ENCODE measurements at places on chromosomes 4 and X. TPM values are rescaled to one million over a fixed set of nuclear protein-coding genes. Genes with fewer than 3 reads are reported as not detected.

DNA sequence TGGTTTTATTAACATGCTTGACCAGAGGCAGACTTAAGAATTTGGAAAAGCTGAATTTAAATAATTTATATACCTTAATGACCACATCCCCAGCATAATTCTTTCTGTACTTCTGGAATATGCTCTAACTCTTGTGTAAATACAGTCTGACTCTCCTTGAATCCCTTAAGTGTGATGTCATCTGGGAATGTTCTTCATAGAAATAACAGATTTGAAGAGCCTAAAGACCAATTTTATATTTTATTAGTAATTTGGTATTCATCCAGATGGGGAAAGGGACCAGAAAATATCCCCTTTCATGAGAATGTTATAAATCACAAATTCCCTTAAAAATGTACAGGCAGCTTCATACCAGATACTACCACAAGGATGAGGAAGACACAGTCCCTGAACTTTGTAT is 58.3 kb downstream of the KCNIP4 start:
- H3K36me3 ChIP-seq: no peaks in the 10 kb centered on the region
- H3K27me3 ChIP-seq: no peaks in the 10 kb centered on the region
- H3K4me3 ChIP-seq: no peak overlapping the region
- peak; percentile 36 for DNase-seq

DNA sequence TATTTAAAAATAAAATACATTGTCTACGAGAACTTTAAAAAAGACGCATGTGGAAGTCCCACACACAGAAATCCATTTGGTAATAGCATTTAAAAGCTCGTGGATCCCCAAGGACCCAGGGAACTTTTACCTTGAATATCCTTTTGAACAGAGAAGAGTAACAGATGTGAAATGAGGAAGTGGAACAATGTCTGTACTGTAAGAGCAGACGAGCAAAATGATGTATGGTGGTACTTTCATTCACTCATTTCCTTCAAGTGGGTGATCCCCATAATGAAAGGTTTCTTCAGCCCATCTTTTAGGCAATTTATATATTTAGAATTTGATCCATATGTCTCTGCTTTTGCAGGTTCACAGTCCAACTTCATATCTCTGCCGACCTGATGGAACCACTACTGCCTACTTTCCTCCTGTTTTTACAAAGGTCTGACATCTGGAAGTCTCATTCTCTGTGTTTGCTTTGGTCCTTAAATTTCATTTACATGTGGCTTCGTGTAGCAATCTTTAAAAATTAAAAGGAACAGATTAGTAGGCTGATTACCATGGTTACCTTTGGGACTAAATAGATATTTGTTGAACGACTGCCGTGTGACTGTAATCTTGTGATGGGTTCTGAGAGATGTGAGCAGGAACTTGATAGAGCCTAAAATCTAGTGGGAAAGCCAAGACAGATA is 188.4 kb downstream of the PALLD start:
- H3K27ac ChIP-seq: no peak overlapping the region
- H3K27me3 ChIP-seq: no peaks in the 10 kb centered on the region
- no peak overlapping the region for H3K4me3 ChIP-seq
- H3K36me3 ChIP-seq: no peaks in the 10 kb centered on the region
- H3K4me1 ChIP-seq: no peaks in the 10 kb centered on the region

The CXCL9 gene
- not detected for polyA plus RNA-seq

DNA sequence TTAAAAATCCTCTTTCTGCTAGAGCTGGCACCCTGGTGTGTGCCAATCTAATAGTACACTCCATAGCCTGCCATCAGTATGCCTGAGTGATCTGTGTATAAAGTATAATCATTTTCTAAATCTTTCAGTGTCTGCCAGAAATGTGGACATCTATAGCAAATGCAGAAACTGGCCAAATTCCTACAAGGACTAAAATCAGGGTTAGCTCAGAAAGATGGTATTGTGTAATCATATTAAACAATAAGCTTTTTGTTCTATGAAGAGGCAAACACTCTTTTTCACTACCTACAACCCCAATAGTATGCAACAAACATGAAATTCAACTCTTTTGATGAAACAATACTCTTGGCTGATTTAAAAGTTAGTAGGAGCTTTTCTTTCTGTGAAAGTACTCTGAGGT is 7.7 kb upstream of the TXLNG start:
- no peaks in the 10 kb centered on the region for H3K36me3 ChIP-seq
- H3K27me3 ChIP-seq: no peaks in the 10 kb centered on the region
- H3K27ac ChIP-seq: no peak overlapping the region
- DNase-seq: peak; percentile 20

- H3K27ac ChIP-seq: no peak overlapping the region
- no peaks in the 10 kb centered on the region for H3K27me3 ChIP-seq
- H3K4me1 ChIP-seq: no peaks in the 10 kb centered on the region
- no peaks in the 10 kb centered on the region for H3K36me3 ChIP-seq
- DNase-seq: no peak
Measured at GRCh38 chr4:79661196-79661595, 253.2 kb upstream of the GK2 start.

- H3K4me3 ChIP-seq: no peak overlapping the region
- no peak overlapping the region for H3K27ac ChIP-seq
- no peak for DNase-seq
Measured at GRCh38 chr4:162767083-162767482, 399.6 kb downstream of the NAF1 start.

The GAGE2A gene
- not detected for polyA plus RNA-seq

The TMPRSS11A gene
- not detected for polyA plus RNA-seq
